Neuronal stem cell (in vitro differentiated cells): ENCODE measurements at places on chromosomes 11 and 22.

GRCh38 chr11:69598147-69598546 is 42.8 kb upstream of the CCND1 start:
- DNase-seq = no peak
- H3K36me3 ChIP-seq = no peaks in the 10 kb centered on the region
- peaks cover 5% of the 10 kb centered on the region for H3K4me1 ChIP-seq
- H3K27ac ChIP-seq = no peak overlapping the region

DNA sequence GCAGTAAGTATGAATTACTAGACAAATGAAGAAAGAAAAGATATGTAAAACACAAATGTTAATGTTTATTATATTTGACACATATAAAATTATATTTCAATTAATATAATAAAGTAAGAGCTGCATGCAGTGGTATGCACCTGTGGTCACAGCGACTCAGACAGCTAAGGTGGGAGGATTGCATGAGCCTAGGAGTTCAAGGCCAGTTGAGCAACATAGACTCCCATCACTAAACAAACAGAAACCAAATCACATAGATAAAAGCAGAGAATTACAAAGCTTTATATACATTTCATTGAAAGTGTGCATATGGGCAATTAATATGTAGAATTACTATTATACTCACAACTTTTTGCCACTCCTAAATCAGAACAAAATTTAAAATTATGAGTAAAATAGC is 70.0 kb upstream of the HTATIP2 start:
- DNase-seq = no peak
- H3K4me1 ChIP-seq = peaks cover 8% of the 10 kb centered on the region
- no peak overlapping the region for H3K4me3 ChIP-seq
- H3K27me3 ChIP-seq = no peaks in the 10 kb centered on the region

GRCh38 chr11:115787302-115787701 is 283.1 kb upstream of the CADM1 start:
- no peak overlapping the region for H3K4me3 ChIP-seq
- no peaks in the 10 kb centered on the region for H3K27me3 ChIP-seq
- no peaks in the 10 kb centered on the region for H3K36me3 ChIP-seq
- DNase-seq = no peak
- no peak overlapping the region for H3K27ac ChIP-seq

DNA sequence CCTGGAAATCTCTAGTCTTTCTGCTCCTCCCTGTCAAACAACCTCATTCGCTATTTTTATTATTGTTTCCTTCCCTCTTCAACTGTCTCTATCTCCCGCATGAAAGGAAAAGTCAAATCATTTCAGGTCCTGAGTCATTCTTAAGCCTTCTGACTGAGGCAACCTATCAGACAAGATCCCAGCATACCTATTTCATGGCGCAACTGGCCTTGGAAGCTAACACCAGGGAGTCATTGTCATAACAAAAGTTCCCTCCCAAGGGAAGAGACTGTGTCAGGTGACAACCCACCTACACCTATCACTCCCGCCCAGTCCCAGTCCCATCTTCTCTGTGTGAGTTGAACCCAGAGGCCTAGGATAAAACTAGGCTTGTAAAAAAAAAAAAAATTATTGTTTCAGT is 10.2 kb upstream of the ARHGAP42 start:
- no peaks in the 10 kb centered on the region for H3K27me3 ChIP-seq
- H3K4me1 ChIP-seq = no peaks in the 10 kb centered on the region
- no peak overlapping the region for H3K4me3 ChIP-seq
- H3K27ac ChIP-seq = no peak overlapping the region
- no peak for DNase-seq
- H3K36me3 ChIP-seq = no peaks in the 10 kb centered on the region

GRCh38 chr11:115765803-115766239 is 261.6 kb upstream of the CADM1 start:
- H3K36me3 ChIP-seq = no peaks in the 10 kb centered on the region
- no peak overlapping the region for H3K27ac ChIP-seq
- H3K4me3 ChIP-seq = no peak overlapping the region
- no peaks in the 10 kb centered on the region for H3K27me3 ChIP-seq
- no peak for DNase-seq
- H3K4me1 ChIP-seq = peaks cover 10% of the 10 kb centered on the region

DNA sequence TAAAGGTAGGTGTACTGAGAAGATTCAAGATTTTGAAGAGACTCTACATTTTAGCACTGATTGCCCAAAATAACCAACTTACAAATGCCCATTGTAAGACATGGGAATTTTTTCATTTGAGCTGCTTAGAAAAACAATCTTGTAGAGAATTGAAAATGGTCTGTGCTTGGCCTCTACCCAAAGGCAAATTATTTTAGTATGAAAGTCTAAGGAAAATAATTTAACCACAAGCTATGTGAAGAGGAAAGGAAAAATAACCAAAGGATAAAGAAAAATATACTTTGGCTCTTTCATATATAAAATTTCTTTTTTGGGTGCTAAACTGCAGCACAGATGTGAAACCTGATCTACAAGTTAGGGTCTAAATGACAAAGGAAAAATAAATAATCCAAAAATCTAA is 54.9 kb downstream of the ME3 start:
- H3K4me1 ChIP-seq = no peaks in the 10 kb centered on the region
- no peak for DNase-seq
- H3K36me3 ChIP-seq = no peaks in the 10 kb centered on the region

GRCh38 chr11:95499516-95500135 is 268.6 kb upstream of the SESN3 start:
- no peaks in the 10 kb centered on the region for H3K27me3 ChIP-seq
- DNase-seq = no peak
- no peak overlapping the region for H3K4me3 ChIP-seq
- H3K36me3 ChIP-seq = no peaks in the 10 kb centered on the region
